ENCODE measurements at places on chromosomes 11 and 22. TPM values are rescaled to one million over a fixed set of nuclear protein-coding genes. Genes with fewer than 3 reads are reported as not detected.

The WT1 gene
- 4.4 TPM for total RNA-seq

The OR51E1 gene
- total RNA-seq = 2.3 TPM

DNA sequence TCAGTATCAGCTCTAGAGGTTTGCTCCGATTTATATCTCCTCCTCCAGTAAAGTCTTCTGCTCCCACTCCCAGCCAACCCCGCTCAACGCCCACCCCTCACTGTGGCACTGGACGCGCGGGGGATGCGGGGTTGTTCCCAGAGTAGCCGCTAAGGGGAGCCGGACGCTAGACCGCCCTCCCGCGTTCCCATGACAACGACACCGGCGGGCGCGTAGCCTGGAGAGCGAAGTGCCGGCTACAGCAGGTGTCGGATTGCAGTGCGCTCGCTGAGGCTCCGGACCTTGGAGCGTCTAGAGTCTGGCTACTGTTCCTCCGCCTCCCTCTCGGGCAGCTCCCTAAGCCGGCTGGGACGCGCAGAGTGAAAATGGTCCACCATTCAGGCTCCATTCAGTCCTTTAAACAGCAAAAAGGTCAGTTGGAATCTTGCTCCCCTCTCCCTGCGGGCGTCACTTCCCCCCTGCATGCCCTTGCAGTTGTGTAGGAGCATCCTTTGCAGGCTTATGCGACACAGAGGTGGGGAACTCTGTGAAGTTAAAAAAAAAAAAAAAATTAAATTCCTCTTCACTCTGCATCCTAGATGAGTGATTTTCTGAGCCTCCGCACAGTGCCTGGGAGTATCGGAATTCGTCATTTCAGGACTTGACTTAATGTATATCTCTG is at the start of gene ANO3:
Gene ANO3 (plus strand): TSS at position 220 of the 661 bp plus-strand sequence. CDS start 146 bp downstream, at position 366.
- DNase-seq = peak; percentile 30

The BTG4 gene
- total RNA-seq = not detected

The PRG3 gene
- not detected for total RNA-seq

- no peak for DNase-seq
Measured at GRCh38 chr11:120326228-120326627, 1.1 kb downstream of the TLCD5 start.

DNA sequence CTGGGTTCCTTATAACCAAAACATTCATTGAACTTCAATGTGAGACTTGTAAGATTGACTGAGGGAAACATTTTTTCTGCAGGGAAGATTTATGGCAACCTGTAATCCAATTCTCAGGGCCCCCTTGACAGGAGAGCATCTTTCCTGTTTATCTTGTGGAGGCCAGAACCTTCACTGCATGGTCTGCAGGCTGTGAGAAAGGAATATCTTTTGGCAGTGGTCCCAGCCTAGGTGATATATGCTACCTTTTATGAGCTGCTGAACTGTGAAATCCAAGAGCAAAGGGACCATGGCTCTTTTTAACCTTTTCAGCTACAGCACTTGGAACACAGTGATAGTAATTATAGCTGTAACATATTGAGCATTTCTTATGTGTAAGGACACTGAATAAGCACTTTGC is 590.2 kb upstream of the B3GAT1 start:
- no peak for DNase-seq

GRCh38 chr11:10305964-10306918 is 1.4 kb downstream of the ADM start:
- DNase-seq = peak; percentile 41

The OR10D3 gene
- not detected for total RNA-seq

DNA sequence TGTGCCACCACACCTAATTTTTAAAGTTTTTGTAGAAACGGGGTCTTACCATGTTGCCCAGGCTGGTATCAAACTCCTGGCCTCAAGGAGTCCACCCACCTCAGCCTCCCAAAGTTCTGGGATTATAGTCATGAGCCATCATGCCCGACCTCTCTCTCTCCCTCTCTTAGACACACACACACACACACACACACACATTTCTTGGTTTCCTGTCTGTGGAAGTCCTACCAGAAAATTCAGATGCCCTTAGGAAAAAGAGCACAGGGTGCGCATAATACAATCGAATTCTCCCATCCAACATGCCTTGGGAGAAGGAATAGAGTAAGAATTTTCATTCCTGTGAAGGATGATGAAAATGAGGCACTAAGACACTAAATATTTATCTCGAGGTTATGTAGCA is 10.4 kb downstream of the MICAL3 start:
- no peak for DNase-seq

DNA sequence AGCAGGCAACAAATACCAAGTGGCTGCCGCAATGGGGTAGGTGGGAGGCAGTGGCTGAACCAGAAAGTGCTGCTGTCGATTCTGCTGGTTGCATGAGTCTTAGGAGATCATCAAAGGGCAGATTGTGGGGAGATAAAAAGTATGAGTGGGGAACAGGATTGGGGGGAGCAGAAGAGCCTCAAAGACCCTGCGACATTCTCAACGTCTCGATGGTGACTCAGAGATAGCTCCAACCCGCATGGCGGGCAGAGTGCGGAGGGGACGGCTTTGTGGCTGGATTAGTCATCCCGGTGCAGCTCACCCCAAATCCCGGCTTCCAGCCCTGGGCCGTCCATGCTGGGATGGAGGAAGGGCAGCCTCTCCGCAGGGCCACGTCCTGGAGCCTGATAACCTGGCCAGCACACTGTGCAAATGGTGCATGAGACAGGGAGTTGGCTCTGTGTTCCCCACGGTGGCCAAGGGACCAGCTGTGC is 11.6 kb upstream of the RTN4R start:
- DNase-seq = no peak

DNA sequence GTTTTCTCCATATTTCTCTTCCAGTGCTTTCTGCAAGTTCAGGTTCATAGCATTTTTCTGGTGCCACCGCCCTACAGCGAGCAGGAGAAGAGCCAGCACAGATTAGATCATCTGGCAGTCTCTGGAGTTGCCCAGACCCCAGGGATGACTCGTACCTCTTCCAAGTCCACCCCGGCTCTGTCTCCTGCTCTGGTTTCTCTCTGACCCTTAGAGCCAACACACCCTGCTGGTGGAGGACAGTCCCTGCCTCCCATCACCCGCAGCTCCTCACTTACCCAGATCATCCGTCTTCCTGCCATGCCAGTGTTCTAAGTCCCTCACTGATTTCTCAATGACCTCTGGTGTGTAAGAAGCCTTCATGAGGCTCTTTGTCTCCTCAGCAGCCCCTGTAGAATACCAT is 28.0 kb downstream of the TST start:
- no peak for DNase-seq

The RCOR2 gene
- total RNA-seq = 5.1 TPM

The FGF3 gene
- not detected for total RNA-seq

- DNase-seq = no peak
Measured at GRCh38 chr22:45296628-45297297, 12.0 kb downstream of the UPK3A start.

GRCh38 chr11:2302306-2302895 is 588 bp downstream of the TSPAN32 start:
- DNase-seq = no peak

- DNase-seq = no peak
Measured at GRCh38 chr11:123523539-123523938, 93.5 kb downstream of the GRAMD1B start.
